ENCODE measurements at places on chromosomes 4 and X. TPM values are rescaled to one million over a fixed set of nuclear protein-coding genes. Genes with fewer than 3 reads are reported as not detected.

Gene COMMD8
- 15.2 TPM for total RNA-seq

Gene UBA1
- 173 TPM for total RNA-seq

Gene XAGE1A
- not detected for total RNA-seq

Gene PNCK
- not detected for total RNA-seq

Gene MAP3K15
- not detected for total RNA-seq

Gene IL2
- total RNA-seq, result not detected

Gene MAOA
- 0.05 TPM for total RNA-seq

DNA sequence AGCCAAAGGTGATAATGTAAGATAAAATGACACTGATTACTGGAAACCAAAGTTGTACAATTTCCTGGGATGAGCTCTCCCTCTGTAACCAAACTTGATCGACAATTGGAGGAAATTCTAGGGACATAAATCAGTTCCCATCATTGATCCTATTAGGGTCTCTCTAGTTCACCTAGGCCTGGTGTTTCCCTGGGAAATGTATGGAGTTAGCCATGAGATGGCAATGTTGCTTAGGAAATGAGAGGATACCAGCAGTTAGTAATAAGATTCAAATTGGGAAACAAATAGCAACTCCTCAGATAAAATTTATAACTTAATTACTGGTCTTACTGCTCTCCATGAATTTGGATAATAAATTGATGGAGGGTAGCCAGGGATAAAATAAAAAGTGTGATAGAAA is 52.2 kb downstream of the SPATA18 start:
- no peak for DNase-seq

GRCh38 chr4:125750828-125751466 is 436.2 kb downstream of the FAT4 start:
- DNase-seq, result no peak

- DNase-seq, result no peak
Measured at GRCh38 chr4:69467797-69468196, 27.9 kb downstream of the UGT2B4 start.

GRCh38 chr4:61997831-61998230 is 797.7 kb downstream of the ADGRL3 start:
- DNase-seq, result no peak

DNA sequence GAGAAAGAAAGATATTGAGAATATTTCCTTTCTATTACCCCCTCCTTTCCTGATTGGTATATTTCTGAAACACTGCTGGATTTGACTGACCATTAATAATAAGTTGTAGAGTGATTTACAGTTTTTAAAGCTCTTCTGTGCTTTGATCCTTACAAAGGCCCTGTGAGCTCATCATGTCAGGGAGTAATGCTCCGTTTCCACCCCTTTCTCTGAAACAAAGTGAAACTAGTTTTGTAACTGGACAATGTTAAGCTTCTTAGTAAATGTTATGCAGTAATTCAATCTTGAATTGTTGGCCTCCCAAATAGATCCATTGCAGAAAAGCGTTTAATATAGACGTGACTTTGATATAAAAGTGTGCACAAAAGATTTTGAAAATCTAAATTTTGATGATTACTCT is 190.1 kb upstream of the GNPDA2 start:
- DNase-seq, result no peak

- DNase-seq, result no peak
Measured at GRCh38 chr4:104416725-104417356, 77.9 kb downstream of the CXXC4 start.

DNA sequence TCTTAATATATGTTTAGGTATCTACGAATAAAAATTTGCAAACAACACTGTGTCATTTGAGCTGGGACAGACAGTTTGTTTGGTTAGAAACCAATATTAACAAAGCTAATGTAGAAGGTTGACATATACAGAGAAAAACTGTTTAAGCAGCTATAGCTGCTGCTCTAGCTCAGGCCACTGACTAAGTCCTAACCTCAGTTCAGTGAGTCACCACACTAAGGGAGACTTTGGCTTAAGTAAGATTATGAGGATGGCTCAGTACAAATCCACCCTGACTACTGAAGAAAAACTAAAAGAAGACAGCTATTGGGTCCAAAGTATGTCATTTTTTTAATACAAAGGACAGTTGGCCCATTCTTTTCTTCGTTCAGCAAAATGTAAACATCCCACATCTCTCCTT is 717.3 kb upstream of the ACTRT1 start:
- DNase-seq, result no peak

GRCh38 chr4:174596513-174596912 is 74.2 kb upstream of the HPGD start:
- no peak for DNase-seq

DNA sequence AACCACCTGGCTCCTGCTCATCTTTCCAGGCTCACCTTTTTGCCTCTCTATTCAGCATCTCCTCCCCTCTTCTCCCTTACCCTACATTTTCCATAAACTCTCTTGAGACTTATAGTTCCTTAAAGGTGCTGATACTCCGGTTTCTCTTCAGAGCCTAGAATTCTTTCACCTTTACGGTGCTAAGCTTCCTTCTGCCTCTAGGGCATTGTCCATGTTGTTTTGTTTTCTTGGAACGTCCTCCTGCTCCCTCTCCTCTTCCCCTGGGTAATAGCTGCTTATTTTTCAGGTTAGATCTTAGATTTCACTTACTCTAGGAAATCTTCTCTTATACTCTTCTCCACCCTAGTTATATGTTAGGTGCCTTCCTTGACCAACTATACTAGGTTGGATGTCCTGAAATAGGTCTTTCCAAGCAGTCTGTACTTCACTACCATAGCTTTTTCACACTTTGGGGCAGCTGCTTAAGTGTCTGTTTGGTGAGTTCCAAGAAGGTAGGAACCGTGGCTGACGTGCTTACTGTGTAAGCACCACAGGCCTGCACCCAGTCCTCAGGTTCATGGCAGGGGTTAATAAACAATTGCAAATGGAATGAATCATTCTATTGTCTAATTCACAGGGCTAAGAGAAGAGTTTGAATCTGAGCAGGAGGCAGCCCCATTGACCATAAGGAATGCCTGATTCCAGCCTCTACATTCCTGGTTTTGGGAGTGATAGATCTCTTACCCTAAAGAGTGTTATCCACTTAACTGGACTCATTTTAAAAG is 227.5 kb downstream of the MGST2 start:
- DNase-seq, result no peak

- DNase-seq, result no peak
Measured at GRCh38 chrX:1649621-1650020, 34.8 kb downstream of the ASMT start.

DNA sequence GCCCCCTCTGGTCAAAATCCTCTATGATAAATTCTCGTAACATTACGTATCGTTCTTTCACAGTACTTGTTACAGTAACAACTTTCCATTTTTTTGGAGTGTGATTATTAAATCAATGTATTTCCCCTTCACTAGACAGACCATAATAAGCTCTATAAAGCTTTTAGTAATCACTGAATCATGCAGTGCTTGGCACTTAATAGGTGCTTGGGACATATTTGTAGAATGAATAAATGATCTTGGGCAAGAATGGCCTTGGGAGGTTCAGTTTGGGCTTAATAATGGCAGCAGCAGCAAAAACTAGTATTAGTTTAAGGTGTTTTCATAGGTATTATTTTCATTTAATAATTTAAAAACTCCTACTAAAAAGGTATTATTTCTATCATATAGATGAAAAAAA is 33.4 kb upstream of the SFRP2 start:
- no peak for DNase-seq

DNA sequence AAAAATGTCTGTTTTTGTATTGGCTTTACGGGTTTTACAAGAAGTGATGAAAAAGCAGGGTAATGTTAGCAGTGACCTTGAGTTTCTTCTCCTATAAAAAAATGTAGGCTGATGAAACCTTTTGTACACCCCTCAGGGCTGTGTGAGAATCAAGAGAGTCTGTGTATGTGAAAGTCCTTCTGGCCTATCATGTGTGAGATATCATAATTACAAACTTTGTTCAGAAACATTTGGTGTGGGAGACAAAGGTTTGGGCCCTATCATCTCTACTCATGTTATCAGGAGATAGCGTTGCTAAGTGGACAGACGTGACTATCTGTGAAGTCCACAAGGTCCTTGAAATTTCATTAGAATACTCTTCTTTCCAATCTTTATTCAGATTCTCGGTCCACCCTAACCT is 170.6 kb upstream of the HAND2 start:
- DNase-seq, result no peak

Measured in B cell (primary cell).